ENCODE measurements at places on chromosomes 4 and X.

DNA sequence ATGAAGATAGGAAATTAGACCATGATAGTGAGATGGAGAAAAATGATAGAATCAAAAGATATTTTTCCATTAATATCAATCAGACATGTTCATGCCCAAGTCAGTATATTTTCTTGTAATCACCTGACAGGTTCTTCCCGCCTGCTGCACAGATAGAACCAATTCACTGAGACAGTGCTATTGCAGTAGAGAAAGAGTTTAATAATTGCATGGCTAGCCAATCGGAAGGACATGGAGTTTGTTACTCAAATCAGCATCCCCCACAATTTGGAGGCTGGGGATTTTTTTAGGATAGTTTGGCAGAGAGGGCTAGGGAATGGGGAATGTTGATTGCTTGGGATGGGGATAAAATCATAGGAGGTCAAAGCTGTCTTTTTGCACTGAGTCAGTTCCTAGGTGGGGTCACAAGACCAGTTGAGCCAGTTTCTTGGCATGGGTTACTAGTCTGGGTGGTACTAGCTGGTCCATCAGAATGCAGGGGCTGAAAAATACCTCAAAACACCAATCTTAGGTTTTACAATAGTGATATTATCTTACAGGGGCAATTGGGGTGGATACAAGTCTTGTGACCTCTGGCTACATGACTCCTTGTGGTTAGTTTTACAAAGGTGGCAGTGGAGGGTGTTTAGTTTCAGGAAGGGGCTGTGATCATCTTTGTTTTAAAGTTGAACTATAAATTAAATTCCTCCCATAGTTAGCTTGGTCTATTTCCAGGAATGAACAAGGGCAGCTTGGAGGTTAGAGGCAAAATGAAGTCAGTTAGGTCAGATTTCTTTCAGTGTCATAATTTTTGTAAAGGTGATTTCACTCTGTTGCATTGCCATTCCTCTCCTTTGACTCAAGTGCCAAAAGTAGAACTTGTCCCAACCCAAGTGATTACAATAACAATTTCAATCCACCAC lies 100.3 kb upstream of the PDE5A start:
- no peak for DNase-seq

- no peak for DNase-seq
These were observed 56.2 kb upstream of the CHRDL1 start for GRCh38 chrX:110851780-110852179.

GRCh38 chr4:661231-661630 lies 12.8 kb downstream of the ATP5ME start:
- DNase-seq, result no peak

- DNase-seq, result no peak
These were observed 3.9 kb downstream of the TREX2 start for GRCh38 chrX:153441981-153442380.

DNA sequence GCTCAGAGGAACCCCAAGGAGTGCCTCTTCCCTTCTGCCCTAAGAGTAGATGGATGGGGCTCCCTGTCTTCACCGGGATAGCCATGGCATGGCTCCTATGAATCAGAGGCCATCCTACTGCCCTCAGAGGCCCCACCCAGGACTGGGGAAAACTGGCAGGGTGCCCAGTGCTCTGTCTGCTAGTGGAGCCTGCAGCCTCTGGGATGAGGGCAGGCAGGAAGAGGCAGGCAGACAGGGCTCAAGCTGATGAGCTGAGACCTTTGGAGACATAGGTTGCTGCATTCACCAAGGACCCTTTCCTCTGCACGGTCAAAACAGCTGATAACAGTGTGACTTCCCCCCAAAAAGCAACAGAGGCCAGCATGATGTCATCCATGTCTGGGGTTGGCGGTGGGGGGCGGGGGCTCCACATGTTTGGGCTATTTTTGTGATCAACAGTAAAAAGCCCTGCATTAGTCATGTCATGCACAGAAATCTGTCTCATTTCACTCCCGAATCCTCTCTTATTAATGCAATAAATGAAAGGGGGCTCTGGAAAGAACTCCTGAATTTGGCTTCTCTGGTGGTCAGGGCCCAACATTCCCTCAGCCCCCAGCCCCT lies 207.6 kb upstream of the MAMLD1 start:
- DNase-seq, result no peak

GRCh38 chr4:139584784-139585183 lies 28.8 kb upstream of the SETD7 start:
- DNase-seq, result no peak

GRCh38 chr4:3470244-3471097 lies 7.4 kb downstream of the DOK7 start:
- DNase-seq, result no peak

DNA sequence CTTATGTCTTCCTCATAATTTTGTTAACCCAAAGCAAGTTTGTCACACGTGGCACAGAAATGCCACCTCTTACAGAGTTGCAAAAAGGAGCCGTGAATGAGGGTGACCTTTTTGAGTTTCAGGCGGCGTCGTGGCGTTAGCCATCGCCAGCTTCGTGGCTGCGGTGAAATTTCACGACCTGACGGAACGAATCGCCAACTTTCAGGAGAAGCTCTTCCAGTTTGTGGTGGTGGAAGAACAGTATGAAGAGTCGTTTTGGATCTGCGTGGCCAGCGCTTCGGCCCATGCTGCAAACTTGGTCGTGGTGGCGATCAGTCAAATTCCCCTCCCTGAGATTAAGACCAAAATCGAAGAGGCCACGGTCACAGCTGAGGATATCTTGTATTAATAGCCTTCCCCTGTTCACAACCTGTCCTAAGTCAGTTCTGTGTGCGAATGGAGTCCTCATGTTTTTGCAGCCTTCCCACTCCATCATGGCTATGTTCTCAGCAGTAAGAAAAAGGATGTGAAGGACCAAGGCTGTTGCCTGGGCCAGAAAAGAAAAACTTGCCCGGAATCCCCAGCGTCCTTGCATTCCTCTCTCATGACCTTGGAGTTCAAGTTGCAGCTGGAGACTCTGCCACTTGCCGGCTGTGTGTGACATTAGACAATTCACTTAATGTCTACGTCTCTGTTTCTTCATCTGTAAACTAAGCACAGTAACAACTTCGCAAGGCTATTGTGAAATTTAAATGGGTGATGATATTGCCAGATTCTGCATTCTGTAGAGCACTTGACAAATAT lies 11.9 kb downstream of the CLRN2 start:
- DNase-seq, result no peak

DNA sequence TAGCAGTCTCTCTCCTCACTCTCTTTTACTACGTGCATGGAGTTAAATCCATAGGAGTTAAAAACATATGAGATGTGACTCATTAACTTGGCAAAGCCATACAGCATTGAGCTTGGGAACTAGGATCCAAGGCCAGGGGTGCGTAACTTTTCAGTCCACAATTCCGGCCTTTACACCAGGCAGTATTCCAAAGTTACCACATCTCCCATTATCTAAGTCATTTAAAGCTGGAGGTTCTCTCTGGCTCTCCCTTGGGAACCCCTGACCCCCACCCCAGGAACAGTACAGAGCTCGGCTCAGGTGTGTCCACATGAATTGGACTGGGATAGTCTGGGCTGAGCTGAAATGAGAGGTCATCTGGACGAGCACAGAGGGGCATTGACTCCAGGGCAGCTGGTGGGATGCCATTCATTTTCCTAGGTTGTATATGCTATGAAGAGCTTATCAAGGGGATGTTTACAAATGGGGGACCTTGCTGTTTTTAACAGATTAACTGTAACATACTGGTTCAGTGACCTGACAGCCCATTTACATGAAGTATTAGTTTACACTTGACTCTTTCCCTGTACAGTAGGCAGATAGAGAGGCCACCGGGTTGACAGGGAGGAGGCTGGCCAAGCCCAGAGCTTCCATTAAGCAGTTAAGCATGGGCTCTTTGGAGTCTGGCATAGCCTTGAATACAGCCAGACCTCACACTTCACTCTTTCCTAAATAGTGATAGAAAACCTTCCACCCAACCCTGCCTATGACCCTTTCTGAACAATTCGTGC lies 128.8 kb downstream of the RAB28 start:
- no peak for DNase-seq

DNA sequence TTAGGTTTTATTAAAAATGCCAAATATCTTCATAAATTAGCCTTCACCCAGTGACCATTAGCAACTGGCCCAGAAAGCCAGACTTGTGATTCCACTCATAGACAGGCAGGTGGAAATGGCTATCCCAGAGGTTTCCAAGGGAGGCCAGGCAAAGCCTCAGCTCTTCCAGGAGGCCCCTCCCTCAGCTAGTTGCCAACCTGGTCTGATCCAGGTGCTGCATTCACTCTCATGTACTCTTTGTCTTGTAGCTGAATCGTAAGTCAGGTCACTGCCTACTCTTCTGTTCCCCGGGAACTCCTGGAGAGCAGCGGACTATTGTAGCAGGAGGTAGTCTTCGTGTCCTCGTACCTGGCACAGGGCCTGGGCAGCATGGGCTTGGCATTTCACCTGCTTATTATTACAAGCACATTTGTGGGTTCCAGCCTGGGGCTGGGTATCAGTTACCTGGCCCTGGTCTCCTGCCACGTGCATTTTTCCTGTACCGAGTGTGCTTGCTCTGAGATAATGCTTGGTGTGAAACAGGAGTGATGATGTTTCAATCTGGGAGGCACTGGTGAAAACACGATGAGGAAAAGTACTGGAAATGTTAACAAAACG lies 101.6 kb downstream of the FAM193A start:
- DNase-seq, result no peak

All from neuronal stem cell (in vitro differentiated cells).